ENCODE measurements at places on chromosomes 2 and 18.
A peak's percentile ranks its signal among the peaks of the same experiment; 100 is the strongest.

DNA sequence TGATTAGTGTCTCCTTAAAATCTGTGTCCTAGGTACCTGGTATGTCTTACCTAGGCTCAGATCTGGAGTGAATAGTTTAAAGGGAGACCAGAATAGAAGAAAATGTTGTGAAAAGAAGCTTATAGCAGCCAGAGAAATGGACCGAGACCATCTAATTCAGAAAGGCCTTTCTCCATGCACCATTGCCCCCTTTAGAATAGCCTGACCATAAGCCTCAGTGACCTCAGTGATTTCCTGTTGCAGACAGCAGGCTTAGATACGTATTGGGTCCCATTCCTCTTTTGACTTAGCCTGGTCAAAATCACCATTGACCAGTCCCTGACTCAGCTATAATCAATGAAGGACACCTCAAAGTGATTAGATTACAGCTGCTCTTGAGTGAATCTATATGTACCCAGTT, 690.7 kb upstream of the KLHL29 start:
- DNase-seq, result no peak

DNA sequence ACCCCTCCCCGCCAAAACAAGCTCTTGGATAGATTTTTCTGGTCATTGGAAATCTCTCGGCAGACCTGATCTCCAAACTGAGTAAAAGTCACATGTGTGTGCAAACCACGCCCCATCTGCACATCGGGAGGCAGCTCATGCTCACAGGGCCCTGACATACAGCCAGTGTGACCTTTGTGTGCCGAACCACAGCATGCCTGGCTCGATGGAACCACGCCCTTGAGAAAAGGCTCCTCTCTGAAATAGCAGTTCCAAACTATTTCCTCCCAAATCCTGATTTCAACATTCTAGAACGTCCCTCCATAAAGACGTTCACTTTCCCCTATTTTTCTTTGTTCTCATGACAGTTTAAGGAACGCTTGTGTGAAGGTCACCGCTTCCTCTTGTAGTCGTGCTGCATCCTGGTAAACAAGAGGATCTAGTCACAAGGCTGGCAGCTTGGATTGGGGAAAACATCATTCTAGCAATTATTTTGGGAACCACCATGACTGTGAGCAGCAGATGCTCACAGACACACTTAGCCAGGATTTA, 59.3 kb upstream of the MAP4K4 start:
- DNase-seq, result no peak

- no peak for DNase-seq
Measured at GRCh38 chr18:61173554-61173953, 159.7 kb upstream of the CDH20 start.

DNA sequence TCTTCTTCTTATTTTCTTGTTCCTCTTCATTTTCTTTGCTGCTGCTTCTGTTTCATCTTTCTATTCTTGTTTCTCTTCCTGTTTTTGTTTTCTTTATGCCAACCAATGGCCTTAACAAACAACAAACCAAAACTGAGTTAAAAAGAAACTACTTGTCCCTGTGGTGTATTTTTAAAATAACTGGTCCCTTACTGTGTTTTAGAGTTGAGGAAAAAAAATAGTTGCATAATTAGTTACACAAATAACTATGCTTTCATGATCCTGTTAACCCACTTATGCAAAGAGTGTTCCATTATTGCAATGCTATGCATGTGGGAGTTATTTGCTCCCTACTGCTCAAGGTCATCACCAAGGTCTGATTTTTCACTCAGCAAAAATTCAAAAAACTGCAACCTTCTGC, 39.5 kb upstream of the IMP4 start:
- no peak for DNase-seq

- no peak for DNase-seq
Measured at GRCh38 chr2:45494275-45494977, 116.6 kb downstream of the SRBD1 start.

DNA sequence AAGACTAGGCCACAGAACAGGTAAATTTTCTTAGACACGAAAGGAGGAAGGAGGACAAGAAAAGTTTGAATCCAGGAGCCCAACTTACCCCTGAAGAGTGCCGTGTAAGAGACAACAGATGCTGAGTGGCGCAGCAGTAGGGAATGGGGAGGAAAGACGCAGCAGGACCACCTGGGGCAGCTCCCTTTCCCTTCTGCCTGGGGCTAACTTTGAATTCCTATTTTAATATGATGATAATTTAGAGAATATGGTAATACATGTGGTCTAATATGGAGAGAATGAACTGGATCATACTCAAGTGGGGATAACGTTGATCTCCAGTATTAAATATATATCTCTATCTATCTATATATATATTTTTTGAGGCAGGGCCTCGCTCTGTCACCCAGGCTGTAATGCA, 69.3 kb downstream of the CLIP4 start:
- DNase-seq, result no peak

DNA sequence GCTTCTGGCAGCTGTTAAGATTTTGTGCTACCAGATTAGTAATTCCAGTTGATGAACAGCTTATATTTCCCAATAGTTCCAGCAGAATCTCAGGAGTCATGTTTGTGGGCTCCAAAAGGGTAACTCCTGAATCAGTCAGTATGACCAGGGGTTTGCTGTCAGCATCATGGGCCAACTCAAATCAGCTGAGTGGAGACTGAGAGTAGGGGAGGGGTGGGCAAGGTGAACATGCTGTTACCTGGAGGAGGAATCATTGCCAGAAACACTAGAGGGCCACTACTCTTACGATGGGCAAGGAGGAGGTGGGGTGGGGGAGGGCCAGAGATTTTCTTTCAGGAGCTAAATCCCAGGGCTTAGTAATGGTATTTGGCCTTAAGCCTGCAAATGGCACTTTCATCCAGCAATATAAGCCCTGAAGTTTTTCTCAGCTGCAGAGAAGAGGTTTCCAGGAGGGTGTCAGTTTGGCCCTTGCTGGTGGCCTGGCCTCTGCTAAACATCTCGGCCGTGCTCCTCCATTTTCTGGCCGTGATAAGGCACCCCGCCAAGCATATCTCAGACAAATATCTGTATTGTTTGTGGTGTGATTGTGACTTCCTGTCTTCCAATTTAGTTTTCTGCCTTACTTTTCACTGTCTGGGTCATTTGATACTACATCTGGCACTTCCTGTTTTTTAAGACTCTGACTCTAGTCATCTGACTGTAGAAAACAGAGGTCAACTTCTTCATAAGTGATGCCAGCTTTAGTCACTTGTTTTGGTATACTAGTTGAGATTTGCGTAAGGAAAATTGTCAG, 120.5 kb upstream of the CXCR4 start:
- DNase-seq, result peak; percentile 15
